ENCODE measurements at places on chromosomes 5 and 9.

- no peak for DNase-seq
These were observed 33.0 kb upstream of the NRG2 start for GRCh38 chr5:140076142-140076541.

DNA sequence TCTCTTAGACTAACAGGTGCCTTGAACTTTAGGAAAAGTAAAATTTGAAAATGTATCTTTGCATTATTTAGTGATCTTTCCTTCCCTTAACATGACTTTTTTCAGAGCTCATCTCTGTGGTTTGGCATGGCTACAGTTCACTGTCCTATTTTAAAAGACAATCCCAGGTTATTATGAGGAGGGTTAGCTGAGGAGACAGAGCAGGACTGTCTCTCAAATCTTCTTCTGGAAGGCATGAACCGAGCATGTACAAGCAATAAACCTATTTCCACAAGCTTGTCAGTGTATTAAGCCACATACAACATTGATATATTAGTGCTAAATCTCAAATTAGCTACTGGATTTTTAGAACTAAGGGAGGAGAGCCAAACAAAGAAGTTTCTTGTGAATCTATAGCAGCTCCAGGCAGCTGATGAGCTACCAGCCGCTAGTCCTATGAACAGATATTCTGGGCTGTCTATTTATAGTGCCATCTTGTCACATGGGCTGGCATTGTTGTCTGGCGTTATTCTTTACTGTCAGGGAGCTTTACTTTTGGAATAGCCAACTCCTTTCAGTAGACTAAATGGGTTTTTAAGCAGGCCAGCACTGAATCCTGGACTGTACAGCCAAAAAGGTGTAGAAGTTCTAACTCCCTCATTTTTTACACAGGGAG lies 171.2 kb upstream of the ACTBL2 start:
- peak; percentile 5 for DNase-seq

DNA sequence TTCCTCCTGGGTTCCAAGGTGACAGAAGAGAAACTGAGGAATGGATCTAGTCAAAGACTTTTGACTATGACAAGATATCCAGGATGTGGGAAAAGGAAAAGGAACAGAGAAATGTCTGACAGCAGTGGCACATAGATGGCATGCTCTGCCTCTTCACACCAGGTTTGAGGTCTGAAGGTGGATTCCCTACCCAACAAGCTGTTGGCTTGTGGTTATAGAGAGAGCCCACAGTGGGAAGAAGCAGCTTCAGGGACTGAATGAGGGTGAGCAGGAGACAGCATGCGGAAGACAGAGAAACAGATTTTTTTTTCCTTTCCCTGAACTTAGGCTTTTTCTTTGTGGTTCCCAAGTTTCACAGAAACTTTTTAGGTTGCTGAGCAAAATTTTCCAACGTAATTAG lies 20.6 kb downstream of the IFNW1 start:
- no peak for DNase-seq

DNA sequence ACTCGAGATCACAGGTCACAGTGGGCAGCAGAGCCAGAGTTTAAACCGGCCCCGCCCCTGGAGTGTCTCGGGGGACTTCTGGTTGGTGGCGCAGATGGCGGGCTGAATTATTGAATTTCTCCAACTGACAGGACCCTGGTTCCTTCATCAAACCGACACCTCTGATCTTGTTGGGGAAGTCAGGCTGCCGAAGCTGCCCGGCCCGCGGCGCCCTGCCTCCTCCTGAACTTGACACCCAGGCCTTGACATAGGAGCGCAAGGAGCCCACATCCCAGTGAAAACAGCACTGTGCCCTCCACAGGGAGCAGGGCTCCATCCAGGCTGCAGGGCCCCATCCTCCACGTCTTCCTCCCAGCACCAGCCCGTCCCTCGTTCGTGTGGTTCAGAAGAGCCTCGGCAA lies 105.2 kb downstream of the OLFM1 start:
- DNase-seq = no peak

DNA sequence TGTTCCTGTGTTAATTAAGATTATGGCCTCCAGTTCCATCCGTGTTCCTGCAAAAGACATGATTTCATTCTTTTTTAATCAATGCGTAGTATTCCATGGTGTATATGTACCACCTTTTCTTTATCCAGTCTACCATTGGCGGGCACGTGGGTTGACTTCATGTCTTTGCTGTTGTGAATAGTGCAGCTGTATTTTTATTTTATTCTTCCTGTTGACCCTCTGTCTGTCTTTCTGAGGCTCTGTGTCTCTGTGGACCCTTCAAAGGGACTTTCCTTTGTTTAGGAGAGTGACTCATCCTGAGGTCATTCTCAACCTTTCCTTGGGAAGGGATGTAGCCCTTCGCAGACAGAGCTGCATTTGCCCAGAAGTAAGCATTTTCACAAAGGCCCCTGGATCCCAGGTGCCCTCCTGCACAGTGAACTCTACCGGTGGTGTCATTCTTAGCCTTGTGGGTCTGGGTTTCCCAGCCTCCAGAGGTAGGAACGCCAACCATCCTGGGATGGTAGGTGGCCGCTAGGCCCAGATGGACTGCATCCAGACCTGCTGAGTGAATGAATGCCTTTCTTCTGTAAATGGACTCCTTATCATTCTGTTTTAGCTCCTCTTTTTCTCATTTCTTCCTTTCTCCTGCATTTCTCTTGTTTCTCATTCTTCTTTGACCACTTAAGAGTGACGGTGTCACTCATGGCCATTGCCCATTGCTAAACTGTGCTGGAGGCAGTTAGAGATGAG lies 22.4 kb downstream of the TRIO start:
- DNase-seq = no peak

DNA sequence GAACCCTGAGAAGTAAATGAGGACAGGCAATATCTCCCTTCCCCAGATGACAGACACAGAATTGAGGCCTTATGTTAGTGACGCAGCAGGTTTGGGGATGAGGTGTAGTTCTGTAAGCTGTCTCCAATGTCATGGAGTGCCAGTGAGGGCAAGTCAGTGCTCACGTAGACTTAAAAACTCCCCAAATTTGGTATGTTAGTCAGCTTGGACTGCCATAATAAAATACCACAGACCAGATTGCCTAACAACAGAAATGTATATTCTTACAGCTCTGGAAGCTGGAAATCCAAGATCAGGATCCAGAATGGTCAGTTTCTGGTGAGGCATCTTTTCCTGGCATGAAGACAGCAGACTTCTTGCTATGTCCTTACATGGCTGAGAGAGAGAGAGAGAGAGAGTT lies 14.9 kb downstream of the FOXI1 start:
- DNase-seq = no peak

DNA sequence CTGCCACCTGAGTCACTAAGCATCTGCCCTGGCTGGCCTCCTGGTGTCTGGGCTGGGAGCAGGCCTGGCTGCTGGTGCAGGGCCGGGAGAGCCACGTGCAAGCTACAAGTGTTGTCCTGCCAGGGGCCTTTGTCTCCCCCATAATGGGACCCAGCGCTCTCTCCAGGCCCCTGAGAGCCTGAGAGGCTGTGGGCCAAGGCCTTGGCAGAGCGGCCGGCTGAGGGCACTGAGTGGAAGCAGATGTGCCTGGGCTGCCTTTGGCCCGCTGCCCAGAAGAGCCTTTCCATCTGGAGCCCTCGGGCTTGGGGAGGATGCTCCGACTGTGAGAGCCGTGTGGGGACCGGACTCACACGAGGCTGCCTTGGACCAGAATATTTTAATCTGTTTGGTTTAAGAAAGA lies 185.5 kb downstream of the RGS3 start:
- DNase-seq = peak; percentile 69

- no peak for DNase-seq
These were observed 89.5 kb downstream of the EPB41L4A start for GRCh38 chr5:112329419-112330090.

DNA sequence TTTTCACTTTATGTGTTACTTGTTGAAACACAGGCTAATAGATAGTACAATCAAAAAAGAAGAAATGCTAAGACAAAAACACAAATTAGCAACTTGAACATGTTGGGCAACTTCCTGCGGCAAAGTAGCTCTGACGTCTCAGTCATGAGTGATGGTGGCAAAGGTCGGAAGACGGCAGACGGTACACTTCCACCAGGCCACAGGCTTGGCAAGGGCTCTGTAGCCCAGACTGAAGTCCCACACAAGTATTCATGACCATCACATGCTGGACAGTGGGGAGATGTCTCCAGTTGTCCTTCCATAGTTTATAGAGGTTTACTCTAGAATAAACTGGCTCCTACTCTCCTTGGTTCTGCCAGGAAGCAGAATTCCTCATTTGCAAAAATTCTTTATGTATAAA lies 831.3 kb downstream of the MTRR start:
- no peak for DNase-seq

GRCh38 chr5:171152382-171152781 lies 156.7 kb upstream of the TLX3 start:
- no peak for DNase-seq

DNA sequence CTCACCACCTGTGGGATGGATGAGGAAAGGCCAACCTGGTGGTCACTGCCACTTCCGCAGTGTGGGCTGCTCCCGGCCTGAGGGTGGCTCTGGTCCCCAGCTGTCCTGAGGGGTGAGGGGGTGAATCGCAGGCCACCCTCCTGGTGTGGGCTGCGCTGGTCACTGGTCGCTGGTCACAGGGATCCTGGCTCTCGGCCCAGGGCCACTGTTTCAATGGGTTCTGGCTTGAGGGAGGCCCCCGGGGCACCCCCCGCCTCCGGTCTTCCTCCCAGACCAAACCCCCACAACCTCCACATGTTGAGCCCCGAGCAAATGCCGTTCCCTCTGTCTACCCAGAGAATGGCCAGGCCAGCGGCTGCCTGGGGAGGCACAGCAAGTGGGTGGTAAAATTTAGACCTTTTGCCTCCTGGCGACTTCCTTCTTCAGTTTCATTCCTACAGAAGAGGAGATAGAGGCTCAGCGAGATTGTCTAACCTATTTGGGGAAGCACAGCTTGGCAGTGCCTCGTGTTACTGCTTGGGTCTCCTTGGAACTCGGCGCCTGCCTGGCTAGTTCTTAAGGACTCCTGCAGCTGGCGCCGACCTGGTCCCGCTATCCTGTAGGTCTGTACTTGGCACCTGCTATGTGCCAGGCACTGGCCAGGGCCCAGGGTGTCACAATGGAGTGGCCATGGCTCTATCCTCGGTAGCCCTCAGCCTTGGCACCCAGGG lies 48.2 kb downstream of the RXRA start:
- no peak for DNase-seq

- DNase-seq = no peak
These were observed 99.4 kb upstream of the MVB12B start for GRCh38 chr9:126226991-126227936.

GRCh38 chr5:38608874-38609273 lies 52.4 kb upstream of the LIFR start:
- no peak for DNase-seq

DNA sequence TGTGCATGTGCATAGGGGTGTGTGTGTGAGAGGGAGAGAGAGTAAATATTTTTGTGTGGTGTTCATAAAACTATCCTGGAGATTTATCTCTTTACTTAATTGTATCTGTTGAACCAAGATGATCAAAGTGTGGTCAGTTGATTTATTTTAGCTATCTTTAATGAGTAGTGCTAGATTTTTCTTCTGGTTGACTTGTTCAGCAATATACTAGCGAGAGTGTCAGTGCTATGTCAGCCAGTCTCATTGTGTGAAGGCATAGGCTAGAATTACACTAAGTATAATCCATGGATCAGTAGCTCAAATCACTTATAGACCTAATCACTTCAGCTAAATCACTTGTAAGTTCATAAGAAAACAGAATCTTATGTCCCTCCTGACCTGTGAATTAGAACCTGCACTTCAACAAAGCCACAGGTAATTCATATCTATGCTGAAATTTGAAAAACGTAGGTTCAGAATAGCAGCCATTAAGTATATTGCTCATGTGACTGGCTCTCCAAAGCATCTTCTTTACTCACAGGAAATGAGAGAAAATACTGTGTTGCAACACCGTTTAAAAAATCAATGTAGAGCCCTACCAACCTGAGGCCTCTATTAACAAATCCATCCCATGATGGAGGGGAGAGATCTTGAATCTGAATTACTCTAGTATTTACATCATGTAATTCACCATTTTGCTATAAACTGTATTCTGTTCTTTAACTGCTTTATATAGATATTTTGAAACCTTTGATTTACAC lies 203.1 kb upstream of the ACTBL2 start:
- no peak for DNase-seq

- no peak for DNase-seq
These were observed 43.1 kb upstream of the SELENOP start for GRCh38 chr5:42854795-42855194.

DNA sequence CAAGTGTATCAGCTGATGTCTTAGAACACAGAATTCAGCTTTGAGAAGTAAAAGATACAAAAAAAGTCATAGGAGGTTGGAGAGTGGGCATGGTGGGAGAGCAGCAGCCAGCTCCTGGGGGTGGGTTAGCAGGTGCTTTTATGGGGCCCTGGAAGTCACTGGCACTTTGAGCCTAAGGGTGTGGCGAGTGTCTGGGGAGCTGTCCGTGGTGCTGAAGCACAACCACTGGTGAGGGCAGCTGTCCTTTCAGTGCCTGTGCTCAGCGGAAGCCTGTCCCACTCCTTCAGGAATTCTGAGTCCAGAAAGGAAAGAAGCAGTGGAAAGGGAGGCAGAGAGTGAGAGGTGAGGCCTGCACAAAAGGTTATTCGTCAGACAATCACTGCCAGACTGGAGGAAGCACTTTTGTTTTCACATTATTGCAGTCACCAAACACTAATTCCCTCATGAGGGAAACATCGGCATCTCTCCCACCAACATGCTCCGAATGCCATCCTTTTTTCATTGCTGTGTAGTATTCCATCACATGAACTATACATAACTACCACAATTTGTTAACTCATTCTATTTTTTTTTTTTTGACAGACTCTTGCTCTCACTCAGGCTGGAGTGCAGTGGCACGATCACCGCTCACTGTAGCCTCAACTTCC lies 59.4 kb upstream of the RAPGEF1 start:
- DNase-seq = no peak

DNA sequence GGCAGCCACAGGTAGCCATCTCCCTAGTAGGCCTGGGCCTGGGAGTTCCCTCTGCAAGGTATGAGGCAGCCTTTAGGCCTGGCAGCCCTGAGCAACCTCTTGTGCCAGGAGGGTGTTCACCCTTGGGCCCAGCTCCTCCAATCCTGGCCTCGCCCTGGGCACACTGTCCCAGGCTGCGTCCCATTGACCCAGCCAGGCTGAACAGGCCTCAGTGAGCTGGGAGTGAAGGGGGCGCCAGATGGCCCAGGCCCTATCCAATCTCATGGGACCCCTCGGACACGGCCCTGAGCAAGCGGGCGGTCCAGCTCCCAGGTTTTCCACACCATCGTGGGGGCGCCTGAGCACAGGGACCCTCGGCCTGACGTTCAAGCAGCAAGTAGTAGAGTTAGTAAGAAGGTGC lies 14.5 kb downstream of the SH3GLB2 start:
- DNase-seq = no peak

Measured in frontal cortex (tissue), 4 donors.